ENCODE measurements at places on chromosomes 5 and 9.

GRCh38 chr5:73550016-73550415 is 15.4 kb downstream of the ANKRA2 start:
- no peak for DNase-seq

DNA sequence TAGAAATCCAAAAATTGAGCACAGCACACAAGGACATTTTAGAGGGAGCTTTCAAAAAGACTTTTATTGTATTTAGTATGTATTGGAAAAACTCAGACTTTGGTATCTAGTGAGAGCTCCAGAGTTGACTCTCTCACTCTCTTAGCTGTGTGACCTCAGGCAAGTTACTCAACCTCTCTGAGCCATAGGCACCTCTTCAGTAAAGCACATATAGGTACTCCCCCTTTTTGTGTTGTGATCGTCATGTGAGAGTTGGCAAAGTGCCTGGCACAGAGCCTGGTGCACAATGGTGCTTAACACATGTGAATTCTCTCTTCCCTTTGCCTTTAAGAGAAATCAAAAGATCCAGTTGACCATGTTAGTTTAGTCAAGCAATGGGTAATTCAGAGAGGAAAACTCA is 186.2 kb downstream of the TMEM38B start:
- DNase-seq: no peak

GRCh38 chr5:141512911-141513626 is 24.2 kb downstream of the PCDHGC5 start:
- no peak for DNase-seq

DNA sequence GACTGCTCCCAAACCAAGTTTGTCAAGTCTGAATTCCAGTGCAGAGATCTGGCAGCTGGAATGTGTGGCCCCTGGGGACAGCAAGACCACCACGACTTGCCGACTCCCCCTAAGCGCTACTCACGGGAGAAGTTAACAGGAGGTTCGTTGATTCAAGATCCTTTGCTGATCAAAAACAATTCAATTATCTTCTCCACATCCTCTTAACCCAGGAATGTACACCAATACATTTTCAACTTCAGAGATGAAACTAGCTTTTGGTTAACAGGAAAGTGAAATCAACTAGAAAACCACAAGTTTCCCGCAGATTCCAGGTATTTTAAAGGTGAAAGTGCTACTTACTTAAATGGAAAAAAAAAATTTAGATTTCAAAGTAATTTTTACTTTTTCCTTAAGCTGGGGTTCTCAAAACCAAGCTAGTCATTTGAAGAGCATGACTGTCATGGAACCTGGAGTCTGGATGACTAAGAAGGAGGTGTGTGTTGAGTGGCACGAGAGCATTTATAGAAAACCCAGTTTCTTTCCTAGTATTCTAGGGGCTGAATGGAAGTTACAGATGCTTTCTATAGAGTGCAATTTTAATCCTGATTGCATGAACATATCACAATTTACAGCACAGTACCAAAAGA is 257.5 kb upstream of the PANK3 start:
- DNase-seq: no peak

DNA sequence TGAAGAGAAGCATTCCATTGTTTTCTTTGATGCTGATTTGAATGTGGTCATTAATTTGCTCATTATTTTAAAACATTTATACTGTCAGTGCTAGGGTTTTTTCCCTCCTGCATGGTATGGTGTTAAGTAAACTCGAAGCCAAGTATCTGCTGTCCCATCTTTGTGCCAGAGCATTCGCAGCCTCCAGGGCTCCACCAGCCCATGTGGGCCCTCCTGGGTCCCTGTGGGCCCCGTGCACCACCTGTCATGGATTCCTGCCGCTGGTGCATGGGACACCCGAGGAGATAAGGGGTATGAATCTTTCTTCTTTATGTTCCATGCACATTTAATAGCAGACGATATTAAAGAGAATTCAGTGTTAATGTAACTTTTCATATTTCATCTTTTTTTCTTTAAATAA is 95.1 kb downstream of the TRIO start:
- DNase-seq: no peak

GRCh38 chr9:107833295-107833694 is 343.7 kb upstream of the KLF4 start:
- no peak for DNase-seq

GRCh38 chr5:120093178-120093577 is 370.9 kb upstream of the PRR16 start:
- no peak for DNase-seq

- no peak for DNase-seq
Observed at GRCh38 chr9:108515856-108516255, 339.9 kb downstream of the ACTL7B start.

GRCh38 chr5:155619688-155620087 is 606.1 kb downstream of the KIF4B start:
- DNase-seq: no peak

DNA sequence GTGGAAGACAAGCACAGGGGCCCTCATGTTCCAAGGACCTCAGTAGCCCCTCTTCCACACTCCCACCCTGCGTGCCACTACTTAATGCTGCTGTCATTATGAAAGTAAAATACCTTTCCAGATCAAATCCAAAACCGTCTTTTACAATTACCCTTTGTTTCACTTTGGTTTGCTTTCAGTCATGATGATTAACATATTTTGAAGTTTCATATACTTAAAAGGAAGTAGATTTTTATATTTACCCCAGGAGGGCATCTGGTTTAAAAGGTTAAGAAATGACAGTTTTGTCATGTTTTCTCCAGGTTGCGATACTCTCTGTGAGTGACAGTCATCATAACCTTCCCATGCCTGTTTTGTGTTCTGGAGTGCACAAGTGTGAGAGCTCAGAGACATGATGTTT is 13.5 kb upstream of the MAP1B start:
- DNase-seq: no peak

DNA sequence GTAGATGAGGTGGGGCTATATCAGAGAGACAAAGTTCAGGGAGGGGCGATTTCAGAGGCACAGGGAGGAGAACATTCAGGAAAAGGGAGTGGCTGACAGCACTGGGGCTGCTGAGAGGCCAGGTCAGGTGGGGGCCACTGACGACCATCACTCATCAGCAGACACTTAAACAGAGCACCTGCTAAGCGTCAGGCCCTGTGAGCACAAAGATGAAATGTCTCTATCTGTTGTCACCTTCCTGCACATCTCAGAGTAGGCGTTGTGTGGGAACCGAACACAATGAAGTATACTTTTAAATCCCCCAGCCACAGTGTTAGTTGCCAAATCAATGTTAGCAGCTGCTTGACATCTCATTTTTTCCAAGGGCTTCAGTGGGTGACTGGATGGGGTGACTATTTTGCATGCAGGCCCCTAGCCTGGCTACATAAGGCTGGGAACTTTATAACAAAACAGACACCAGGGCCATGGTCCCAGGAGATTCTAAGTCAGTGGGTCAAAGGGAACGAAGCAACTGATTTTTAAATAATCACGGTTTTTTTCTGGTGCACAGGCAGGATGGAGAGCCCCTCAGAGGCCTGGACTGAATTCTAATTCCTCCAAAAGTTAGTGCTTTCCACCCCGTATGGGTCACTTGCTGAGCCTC is 31.1 kb upstream of the ANKRD18A start:
- DNase-seq: no peak

DNA sequence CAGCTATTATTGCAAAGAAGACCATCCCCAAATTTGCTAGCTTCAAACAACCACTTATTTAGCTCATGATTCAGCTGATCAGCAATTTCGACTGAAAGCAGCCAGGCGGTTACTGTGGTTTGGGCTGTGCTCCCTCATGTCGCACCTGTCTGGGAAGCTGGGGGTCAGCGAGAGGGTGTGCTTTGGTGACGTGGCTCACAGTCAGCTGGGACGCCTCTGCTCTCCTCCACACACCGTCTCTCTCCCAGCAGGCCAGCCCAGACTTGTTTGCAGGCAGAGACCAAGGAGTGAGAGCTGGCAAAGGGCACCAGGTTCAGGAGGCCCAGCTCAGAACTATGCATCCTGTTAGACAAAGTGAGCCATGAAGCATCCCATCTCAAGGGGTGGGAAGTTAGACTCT is 140.9 kb downstream of the SYK start:
- no peak for DNase-seq

DNA sequence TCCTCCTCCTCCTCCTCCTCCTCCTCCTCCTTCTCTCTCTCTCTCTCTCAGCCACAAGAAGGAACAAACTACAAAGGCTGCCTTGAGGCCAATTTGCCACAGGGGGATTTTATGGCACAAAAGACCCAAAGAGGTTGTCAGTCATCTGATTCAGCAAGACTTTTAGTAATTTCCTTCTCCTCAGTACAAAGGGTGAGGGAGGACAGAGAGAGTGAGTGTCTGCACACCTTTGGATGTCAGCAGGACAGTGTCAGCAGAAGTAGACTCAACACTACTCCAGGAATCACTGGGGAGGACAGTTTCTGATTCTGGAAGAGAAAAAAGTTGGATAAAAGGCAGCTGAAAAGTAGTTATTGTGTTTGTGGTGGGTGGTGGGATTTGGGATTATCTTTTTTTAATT is 13.6 kb downstream of the TIMD4 start:
- DNase-seq: no peak

DNA sequence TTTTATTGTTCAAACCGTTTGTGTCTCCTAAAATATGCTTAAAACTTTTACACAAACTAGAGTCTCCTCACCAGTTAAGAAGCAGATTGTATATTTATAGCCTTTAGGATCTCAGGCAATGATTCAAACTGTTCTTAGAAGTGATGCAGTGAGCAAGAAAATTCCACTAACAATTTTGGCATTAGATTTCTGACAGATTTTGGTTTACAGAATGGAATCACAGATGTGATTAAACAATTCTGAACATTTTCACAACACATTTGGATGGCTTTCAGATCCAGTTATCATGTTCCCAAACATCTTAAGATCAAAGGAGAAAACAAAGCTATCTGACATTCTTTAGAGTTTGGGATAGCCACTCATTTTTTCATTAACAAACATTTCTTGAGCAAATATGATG is 181.7 kb upstream of the RIOK2 start:
- DNase-seq: no peak

GRCh38 chr9:97372580-97372979 is 39.3 kb upstream of the TDRD7 start:
- no peak for DNase-seq

GRCh38 chr5:83055166-83055565 is 22.0 kb downstream of the TMEM167A start:
- DNase-seq: no peak

DNA sequence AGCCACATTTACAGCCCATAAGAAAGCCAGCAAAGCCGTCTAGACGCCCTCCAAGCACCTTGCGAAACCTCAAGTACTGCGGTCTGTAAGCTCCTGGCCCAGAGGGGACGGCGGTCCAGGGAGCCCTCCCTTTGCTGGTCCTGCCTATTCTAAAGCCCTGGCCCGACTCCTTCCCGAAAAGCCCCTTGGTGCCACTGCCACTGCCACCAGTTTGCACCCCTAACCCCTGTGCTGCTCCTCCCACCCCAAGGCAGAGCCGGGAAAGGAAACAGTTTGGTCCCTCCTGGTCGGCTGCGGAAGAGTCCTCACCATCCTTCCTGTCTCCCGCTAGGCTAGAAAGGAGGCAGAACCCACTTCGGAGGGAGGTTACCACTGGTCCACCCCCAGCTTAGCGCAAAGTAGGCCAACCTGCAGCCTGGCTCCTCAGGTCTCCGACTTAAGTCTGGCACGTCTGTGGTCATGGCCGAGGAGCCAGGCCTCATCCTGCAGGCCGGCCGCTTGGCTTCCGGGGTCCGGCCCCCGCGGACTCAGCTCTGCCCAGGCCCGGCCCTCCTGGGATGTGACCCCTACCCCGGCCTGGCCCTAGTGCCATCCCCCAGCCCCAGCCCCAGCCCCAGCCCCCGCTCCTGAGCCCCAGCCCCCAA is 916 bp downstream of the TOR1A start:
- DNase-seq: no peak

DNA sequence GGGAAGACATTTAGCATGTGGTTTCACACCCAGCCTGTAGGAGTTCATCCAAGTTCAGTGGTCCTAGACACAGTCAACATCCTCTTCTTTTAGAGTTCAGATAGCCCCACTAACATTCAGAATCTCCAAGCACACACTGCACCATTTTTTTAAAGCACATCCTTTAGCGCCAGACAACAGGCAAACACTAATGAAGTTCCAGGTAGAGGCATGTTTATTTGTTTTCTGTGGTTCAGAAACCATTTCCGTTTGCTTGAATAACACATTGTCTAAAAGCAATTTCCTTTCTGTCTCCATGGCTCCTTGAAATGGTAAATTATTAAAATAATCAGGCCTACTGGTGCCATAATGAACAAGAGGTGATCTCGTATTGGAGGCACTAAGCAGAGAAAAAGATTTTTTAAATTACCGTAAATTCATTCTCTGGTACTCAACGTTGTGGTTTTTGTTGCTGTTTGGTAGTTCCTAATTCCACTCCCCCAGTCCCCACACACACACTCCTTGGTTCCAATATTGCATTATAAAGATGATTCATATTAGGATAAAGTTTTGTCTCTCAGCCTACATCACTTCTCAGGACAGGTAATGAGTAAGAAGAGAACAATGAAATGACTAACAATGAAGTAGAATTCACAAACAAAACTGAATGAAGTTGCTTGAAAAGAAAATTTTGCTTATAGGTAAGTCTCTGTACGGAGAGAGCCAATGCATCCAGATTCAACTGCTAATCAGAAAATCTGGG is 153.1 kb downstream of the PCSK1 start:
- no peak for DNase-seq

DNA sequence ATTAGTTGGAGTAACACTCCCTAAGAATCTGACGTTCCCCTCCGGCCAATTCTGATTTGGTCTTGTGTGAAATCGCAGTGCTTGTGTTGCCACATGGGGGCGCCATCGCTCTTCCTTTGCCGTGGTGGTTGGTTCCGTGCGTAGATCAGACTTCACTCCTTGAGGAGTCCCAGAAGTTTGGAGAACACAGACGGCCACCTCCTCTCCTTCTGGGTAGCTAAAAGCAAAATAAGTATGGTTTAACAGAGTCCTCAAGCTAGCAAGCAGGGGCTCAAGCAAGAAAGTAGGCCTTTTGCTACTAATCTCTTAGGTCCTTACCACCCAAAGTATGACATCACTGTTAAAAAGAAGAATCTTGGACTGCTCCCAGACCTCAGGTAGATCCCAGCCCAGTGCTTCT is 59.5 kb downstream of the HSPA4 start:
- DNase-seq: peak; percentile 43

- no peak for DNase-seq
Observed at GRCh38 chr5:67160985-67161384, 35.6 kb downstream of the CD180 start.

DNA sequence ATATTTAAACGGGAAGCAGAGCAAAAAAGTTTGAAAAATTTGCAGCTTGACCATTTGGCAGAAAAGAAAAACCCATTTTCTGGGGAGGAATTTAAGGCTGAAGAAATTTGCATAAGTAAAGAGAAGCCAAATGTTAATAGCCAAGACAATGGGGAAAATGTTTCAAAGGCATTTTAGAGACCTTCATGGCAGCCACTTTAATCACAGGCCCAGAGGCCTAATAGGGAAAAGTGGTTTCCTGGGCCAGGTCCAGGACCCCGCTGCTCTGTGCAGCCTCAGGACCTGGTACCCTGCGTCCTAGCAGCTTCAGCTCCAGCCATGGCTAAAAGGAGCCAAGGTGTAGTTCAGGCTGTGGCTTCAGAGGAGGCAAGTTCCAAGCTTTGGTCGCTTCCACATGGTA is 507.3 kb downstream of the SLCO4C1 start:
- no peak for DNase-seq

All from activated CD4-positive, CD25-positive, alpha-beta regulatory T cell treated with anti-CD3 and anti-CD28 coated beads, Interleukin-2, amount 50 U/mL, for 16 hours (primary cell).